ENCODE measurements at places on chromosomes 2 and 18.

DNA sequence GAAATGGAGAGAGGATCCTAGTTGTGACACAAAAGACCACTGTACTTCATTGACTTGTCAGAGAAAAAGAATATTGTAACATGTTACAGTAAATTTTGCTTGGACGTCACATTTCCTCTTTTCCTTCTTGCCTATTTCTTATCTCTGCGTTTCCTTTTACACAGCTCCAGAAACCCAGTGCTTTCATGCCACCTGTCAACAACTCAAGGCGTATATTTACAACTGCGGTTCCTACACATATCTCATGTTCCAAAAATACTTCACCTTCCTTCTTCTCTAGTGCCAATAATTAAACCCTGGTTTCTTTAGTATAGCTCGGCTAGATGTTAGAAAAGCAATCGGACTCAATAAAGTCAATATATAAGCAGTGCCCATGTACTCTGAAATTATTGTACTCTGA lies 911.5 kb upstream of the FSHR start:
- DNase-seq = no peak

- no peak for DNase-seq
Measured at GRCh38 chr2:136233298-136233697, 115.3 kb upstream of the CXCR4 start.

DNA sequence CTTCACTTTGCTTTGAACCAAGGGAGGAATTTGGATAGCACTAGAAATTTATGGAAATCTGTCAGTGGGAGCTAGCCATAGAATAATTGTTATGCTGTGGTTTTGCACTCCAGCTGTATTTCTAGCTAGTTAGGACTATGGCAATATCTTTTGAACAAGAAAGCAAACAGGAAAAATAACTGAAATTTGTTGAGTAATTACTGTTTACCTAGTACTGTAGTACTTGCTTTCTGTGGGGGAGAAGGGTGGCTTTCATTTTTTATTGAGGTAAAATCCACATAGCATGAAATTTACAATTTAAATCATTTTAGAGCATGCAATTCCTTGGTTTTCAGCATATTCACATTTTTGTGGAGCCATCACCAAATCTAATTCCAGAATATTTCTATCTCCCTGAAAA lies 28.4 kb downstream of the MBD5 start:
- DNase-seq = no peak

DNA sequence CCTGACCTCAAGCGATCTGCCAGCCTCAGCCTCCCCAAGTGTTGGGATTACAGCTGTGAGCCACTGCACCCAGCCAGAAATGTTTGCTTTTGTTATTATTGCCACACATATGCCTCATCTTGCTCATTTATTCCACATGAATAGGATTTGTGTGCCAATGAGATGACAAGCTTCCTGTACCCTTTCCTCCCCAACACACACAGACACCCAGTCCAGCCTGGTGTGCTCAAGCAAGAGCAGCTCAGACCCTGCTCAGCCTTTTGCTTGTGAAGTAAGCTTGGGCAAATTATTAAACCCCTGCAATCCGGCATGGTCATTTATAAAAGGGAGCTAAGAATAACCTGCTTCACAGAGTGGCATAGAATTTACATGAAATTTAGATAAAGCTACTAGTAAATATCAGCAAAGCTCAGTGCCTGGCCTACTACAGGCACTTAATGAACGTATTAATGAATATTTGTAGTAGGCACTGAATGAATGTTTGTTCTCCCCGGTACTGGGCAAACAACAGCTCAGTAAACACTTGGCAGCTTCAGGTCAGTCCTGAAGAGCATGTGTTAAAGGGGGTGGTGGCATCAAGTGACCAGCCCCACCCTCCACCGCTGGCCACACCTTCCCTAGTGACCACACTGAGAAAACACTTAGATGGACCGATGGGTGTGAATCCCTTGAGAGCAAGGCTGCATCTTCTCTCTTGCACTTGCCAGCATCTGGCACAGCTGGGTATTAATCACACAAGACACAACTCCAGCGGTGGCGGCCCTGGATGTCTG lies 280.2 kb downstream of the SRBD1 start:
- DNase-seq = no peak

DNA sequence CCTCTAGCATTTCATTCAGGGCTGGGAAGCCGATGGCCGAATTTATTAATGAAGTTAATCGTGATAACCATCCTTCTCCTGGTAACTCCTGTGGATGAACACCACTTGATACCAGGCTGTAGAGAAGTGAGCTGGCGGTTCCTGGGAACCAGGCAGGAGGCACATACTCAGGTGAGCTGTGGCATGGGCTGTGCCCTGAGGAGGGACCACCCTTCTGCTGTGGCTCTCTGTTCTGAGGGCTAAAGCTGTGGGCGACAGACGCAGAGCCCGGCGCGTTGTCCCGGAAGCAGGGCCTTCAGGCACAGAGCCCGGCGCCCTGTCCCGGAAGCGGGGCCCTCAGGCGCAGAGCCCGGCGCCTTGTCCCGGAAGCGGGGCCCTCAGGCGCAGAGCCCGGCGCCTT lies 462.3 kb upstream of the SALL3 start:
- DNase-seq = no peak

GRCh38 chr2:233007739-233008138 lies 5.3 kb downstream of the NGEF start:
- no peak for DNase-seq

DNA sequence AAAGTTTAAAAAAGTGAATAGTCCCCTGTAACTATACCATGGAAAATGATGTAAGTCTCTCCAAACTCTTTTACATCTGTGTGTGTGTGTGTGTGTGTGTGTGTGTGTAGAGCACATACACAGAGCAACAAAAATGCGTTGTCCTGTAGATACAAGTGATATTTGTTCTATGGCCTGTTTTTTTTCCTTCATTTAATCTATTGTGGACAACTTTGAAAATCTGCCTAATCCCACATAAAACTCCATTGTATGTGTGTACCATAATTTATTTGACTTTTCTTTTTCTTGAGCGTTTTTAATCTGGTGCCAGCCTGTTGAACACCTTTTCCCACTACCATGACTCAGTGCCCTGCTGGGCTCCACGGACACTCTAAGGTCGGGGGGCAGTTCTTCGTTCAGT lies 52.3 kb upstream of the ELOA2 start:
- DNase-seq = no peak

DNA sequence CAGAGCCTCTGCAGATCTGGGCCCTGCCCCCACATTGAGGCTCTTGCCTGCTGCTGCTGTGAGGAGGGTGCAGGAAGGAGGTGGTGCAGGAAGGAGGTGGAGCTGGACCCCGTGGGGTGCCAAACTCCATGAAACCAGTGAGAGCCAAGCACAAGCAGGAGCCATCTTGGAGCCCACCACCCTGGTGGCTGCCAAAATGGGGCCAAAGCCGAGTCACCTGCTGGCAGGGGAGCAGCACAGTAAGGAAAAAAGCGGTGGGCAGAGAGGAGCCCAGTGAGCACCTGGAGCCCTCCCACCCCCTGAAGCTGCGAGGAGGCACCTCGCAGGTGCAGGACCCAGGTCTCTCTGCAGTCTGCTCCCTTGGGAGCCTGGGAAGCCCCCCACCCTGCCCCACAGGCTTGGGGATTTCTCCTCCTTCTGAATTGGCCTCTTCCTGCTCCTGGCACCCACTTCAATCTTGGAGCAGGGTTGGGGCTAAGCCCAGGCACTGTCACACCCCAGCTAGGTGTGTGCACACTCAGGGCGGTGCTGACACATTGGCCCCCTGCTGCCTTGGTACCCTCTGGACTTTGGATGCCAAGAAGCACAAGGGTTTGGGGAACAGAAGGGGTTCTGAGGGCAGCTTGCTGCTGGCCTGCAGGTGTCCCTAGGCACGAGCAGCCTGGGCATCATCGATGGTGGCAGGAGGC lies 245.4 kb upstream of the LRRTM4 start:
- DNase-seq = no peak

DNA sequence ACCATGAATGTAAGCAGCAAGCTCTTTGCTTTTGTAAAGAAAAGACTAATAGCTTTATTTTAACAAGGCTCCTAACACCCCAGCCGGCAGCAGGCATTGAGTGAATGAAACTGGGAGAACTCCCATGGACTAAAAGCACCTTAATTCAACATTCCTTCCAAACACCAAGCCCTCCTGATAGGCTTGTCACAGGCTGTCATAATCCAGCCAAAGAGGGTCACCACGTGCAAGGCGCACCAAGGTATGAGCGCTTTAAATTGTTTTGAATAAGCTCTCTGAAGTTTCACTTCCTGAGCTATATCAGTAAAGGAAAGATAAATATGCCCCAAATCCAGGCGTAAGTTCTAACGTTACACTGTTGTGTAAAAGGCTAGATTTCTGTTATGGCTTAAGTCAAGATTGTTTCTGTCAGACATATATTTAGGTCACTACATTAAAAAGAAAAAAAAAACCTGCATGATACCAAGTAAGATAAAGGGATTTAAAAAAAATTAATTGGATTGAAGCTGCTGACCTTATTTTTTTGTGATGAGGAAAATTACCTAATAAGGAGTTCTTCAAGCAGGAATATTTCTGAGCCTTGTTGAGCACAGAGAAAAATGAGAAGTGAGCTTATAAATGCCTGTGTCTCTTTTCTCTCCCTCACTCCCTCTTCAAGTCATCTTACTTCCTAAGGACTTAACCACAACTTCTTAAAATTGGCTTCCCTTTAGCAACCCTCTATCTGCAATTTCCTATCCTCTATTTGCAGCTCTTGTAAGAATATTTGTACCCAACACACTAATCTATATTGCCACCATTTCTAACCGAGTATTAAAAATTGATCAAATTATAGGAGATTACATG lies 136.1 kb upstream of the NRP2 start:
- DNase-seq = no peak

DNA sequence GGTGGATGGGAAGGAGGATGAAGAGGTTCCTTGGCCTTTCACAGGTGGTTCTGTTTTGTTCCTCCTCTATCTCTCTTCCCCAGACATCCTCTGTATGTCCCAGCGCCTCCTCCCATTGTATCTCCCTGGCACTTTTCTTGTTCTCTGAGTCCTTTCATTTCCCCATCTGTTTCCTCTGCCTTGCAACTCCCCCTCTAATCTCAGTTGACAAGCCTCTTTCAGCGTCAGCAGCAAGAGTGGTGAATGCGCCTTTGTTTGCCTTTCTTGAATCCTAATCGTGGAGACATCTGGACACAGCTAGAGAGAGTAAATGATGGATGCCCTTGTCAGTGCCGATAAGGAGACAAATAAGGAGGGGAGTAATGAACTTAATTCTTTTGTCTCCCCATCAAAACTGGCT lies 167.0 kb downstream of the NDUFA10 start:
- no peak for DNase-seq

DNA sequence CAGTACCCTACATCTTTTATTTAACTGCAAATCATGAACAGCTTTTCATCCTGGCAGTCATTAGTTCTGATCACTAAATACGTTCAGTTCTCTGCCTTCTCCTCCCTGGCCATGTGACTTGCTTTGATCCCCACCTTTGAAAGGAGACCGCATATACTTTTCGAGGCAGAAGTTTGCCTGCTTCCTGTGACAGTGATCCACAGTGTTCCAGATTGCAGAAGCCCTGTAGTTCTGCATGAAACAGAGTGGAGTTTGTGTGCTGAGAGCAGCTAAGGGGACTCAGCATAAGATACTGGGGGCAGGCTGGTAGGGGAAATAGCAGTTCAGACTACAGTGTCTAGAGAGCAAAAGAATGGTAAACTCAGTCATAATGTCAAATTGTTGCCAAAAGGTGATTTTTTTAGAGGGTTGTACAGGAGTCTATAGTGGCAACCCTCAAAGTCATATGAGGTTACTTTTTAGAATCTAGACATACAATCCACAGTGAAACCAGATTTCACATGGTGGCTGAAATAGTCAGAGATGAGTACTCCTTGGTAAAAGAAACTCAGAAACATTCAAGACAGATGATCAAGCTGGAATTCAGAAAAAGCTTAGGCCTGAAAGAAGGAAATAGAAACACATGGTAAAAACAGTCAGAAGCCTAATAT lies 1800.4 kb upstream of the CELF4 start:
- DNase-seq = no peak

DNA sequence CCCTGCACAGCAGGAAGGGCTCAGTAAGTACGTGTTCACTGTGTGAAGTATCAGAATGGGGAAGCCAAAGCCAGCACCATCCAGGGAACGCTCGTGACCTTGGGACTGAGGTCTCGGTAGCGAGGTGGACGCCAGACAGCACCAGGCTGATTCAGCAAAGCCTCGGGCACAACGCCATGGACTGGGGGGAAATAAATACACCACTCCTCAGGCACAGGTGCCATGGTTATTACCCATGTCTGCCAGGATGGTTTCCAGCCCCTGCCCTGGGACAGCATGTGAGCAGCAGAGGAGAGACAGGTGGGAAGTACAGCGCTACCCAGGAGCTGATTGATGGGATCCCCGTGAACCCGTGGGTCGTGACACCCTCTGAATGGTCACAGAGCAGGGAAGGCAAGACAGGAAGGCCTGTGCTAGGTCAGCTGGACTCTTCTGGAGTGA lies 53.0 kb downstream of the REEP1 start:
- no peak for DNase-seq

DNA sequence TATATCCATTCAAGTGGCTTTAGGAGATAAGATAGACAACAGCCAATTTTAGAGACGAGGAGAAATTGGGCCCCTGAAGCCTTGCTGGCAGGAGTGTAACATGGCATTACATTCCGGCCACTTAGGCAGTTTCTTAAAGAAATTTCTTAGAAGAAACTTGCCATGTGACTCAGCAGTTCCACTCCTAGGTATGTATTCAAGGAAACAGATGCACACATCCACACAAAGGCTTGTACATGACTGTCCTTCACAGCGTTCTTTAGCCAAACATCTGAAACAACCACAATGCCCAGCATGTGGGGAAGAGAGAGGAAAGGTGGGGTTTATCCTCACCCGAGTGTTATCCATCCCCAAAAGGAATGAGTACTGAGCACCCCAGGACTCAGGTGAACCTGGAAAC lies 107.1 kb downstream of the NFATC1 start:
- DNase-seq = no peak

- DNase-seq = no peak
Measured at GRCh38 chr2:34997779-34998178, 1357.8 kb upstream of the CRIM1 start.

DNA sequence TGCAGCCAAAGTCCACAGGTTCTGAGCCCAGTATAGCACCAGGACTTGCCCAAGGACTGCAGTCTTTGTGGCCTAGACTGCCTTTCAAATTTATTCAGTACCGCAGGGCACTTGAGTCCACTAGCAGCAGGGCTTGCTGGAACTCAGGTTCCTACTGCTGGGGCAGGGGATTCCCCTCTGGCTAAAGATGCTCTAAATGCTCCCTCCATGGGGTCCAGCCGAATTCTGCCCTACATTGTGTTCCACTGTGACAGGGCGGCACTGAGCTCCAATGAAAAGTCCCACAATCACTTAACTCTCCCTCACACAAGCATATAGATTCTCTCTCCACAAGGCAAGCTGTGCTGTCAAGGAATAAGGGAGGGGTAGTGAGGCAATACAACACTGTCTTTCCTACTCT lies 518.1 kb upstream of the VRK2 start:
- no peak for DNase-seq

DNA sequence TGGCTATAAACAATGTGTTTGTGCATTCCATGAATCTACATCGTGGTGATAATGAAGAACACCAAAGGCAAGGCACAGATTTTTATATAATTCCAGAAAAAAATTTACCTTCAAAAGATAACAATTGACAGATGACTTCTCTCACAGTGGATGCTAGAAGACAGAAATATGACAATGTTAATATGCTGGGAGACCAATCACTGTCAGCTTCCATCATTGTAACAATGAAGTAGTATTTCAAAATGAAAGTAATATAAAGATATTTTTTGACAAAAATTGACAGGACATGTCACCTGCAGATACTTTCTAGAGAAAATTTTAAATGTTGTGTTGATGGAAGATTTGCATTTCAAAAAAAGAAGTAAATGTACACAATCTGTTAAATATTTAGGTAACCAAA lies 1925.9 kb upstream of the LRRTM1 start:
- no peak for DNase-seq

GRCh38 chr18:23669804-23670405 lies 7.2 kb upstream of the ANKRD29 start:
- DNase-seq = no peak

All from RKO (cell line).